ENCODE measurements at places on chromosomes 16 and 17.
A peak's percentile ranks its signal among the peaks of the same experiment; 100 is the strongest.

DNA sequence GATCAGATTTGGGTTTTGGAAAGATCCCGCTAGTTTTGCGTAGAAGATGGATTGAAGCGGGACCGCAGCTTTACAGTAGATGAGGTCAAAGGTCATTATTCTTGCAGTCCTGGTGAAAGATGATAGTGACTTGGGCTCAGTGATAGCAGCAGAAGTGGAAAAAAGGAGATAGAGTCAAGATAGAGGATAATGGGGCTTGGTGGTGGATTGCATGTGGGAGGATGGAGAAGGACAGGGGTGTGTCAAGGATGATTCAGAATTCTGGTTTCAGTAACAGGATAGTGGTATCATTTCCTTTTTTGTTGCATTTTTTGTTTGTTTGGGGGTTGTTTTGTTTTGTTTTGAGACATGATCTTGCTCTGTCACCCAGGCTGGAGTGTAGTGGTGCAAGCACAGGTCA is 28.7 kb downstream of the CHD9NB start:
- no peak for DNase-seq

- DNase-seq = no peak
These were observed 7.0 kb upstream of the SPATA20 start for GRCh38 chr17:50539762-50540559.

DNA sequence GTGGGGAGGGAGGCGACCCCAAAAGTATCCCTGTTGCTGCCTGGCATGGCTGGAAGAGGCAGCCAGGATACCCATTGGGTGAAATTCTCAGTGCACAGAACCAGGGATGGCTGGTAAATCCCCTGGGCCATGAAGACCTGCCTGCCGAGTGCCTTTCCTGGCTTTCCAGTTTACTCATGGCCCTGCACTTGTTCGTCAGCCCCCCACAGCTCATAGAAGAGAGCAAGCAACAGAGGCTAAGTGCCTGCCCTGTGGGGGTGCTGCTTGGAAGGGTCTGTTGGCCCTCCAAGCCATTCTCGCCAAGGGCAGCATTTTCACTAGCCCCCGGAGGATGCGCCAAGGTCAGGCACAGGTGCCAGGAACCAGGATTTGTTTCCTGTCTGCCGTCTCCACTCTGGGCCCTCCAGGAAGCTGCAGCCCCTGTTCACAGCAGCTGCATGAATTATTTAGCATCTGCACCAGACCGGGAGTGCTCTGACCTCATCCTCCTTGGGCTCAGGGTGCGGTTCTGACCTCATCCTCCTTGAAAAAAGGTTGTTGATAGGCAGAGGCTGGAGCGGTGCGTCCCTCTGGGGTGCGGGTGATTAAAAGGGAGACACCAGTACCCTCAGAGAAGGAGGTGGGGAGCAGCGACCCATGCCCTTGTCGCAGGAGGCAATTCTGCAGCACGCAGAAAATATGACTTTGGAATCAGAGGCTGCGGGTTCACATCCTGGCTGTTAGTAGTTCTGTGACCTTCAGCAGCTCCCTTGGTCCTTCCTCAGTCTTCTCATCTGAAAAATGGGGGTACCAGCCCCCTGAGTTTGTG is 14.2 kb upstream of the CD300A start:
- DNase-seq = no peak

DNA sequence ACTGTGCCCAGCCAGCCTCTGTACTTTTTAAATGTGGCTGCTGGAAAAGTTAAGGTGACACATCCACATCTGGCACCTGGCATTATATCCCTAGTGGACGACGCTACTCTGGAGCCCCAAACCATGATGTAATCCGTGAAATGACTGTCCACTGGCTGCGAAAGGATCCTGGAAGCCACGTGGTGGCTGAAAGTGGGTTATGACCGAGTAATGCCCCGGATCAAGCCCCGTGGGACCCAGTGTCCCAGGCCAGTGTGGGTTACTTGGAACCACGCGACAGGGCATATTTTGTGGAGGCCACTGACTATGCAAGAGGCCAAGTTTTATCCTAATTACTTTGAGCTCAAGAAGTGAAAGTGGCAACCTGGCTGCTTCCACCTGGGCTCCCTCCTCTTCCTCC is 79.6 kb downstream of the PGS1 start:
- no peak for DNase-seq

- DNase-seq = no peak
These were observed 792.0 kb downstream of the KCNJ2 start for GRCh38 chr17:70961341-70961740.

GRCh38 chr17:56291226-56291805 is 138.0 kb downstream of the ANKFN1 start:
- DNase-seq = no peak

DNA sequence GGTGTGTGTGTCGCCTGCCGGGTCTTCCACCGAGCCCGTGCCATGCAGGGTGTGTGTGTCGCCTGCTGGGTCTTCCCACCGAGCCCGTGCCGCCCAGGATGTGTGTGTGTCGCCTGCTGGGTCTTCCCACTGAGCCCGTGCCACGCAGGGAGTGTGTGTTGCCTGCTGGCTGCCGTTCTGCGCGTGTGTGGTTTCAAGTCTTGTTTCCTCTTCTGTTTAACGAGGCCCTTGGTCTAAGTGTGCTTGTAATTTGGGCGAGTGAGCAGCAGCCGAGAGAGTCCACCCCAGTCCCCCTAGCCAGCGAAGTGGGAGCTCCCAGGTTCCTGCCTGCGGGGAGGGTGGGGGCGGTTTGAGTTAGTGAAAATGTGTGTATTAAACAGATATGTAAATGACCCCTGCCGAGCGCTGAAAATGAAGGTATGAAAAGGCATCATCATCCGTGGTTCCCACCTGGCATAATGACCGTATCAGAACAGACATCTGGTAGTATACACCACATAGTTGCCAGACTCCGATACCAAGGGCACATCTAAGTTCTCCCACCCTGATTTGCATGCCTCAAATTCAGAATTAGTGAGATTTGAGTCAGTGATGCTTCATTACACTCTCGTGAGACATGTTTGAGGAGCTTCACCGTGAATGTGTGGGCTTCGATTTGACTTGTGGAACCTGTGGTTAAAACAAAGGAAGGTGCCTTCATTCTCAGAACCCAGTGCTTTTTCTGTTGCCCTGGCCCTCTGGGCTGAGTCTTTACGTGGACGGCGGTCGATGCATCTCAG is 114.5 kb upstream of the CHMP6 start:
- DNase-seq = peak; percentile 9

DNA sequence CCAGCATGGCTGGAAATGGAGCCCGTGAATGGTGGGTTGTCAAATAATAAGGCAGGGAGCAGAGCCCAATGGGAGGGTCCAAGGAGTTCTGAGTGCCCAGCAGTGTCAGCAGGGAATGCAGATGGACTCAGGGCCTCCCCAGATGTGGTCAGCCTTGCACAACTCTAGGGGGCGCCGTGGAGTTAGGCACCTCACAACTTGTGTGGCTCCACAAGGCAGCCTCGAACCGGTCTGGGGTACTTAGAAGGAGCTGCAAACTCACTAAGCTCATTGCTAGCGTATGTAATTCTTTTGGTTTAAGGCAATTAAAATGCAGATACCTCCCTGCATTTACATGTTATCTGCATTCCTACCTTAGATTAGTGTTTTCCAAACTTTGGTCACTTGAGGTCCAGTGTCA is 18.1 kb downstream of the IRF8 start:
- no peak for DNase-seq

DNA sequence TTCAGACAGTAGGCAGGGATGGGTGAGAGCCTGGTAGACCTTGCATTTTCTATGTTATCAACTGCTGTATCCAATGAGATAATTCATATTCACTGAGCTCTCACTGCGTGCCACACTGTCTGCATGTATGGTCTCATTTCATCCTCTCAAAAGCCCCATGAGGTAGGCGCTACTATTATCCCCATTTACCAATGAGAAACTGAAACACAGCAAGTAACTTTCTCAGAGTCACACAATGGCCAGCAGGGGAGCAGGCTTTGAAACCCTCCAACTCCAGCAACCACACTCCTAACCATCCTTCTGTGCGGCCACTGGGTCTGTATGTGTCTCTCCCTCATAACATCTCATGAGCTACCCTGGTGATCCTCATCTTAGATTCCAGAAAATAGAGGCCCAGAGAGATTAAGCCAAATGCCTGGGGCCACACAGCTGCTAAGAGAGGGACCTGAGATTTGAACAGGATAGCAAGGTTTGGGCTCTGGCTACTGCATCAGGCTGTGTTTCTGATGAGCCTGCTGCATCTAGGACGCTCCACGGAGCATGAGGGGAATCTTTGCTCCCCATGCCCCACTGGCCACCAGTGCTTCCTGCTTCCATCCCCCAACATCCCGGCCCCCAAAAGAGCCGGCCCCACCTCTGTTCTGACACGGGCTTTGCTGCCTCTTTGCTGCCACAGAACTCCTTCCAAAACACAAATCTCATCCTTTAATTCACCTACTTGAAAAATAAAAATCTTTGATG is 3.2 kb downstream of the CCR7 start:
- no peak for DNase-seq

- DNase-seq = no peak
These were observed 754 bp upstream of the NOXO1 start for GRCh38 chr16:1982013-1982433.

DNA sequence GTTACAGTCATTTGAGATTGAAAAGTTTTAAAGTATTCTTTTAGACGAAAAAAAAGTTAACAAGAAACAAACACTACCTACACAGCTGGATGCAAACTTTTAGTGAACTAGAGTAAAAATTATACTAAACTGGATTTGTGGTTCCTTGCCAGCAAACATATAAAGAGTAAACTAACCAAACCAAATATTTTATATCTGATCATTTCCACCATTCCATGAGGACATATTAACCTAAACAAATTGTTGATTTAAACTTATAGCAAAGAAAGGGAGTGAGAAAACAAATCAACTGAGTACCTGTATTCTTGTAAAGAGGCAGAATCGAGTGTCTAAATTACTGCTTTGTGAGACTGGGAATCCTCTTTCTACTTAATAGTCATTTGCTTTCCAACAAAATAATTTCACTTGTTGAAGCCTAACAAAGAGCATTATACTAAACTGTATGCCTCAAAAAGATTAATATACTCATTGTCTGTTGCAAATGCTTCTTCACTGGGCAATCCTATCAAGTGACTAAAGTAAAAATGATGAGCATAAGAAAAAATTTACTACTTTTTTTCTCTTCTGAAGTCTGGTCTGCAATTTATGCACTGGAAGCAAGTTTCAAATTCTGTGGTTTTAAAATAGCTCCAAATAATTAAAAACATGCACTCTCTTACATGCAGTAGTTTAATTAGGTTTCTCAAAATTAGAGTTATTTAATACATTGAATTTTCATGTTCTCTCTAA is 37.5 kb downstream of the AKAP10 start:
- no peak for DNase-seq

- DNase-seq = no peak
These were observed 40.1 kb upstream of the RBBP6 start for GRCh38 chr16:24499193-24499814.

DNA sequence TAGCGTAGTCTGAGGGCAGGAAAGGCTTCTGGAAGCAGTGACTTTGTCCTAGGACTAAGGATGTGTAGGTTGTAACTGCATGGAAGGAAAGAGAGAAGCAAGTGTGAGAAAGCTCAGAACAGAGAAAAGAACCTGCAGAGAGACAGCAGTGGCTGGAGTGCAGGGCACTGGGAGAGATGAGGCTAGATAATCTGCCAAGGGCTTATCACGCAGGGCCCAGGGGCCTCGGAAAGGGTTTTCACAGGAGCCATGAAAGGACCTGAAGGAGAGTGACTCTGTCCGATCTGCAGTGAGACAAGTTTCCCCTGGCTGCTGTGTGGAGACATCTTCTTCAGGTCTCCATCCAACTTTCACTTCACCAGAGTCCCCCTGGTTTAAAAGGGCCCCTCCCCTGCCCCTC is 7.1 kb upstream of the SRCAP start:
- DNase-seq = no peak

GRCh38 chr16:66318505-66318904 is 48.0 kb upstream of the CDH5 start:
- DNase-seq = no peak

GRCh38 chr16:73845238-73846006 is 451.2 kb upstream of the PSMD7 start:
- no peak for DNase-seq

- peak; percentile 8 for DNase-seq
These were observed 19.3 kb downstream of the ARL2BP start for GRCh38 chr16:57264381-57264780.

DNA sequence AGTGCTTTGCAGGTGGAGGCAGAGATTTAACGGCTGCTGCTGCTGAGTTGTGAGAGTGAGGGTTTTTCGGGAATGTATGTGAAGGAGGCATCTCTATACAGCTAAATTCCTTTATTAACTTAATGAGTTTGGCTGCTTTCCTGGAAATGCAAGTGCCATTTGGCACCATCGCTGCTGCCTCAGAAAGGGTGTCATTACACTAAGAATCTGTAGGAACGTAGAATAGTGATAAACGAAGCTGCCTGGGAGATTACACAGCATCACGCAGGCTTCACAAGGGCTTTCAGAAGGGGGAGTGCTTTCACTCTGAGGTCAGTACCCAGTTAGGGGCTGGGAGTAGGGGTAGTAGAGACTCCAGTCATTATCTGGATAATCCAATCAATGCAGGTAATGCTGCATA is 14.1 kb upstream of the NLRP1 start:
- DNase-seq = no peak

- no peak for DNase-seq
These were observed 5.2 kb downstream of the SNX20 start for GRCh38 chr16:50675686-50676610.

DNA sequence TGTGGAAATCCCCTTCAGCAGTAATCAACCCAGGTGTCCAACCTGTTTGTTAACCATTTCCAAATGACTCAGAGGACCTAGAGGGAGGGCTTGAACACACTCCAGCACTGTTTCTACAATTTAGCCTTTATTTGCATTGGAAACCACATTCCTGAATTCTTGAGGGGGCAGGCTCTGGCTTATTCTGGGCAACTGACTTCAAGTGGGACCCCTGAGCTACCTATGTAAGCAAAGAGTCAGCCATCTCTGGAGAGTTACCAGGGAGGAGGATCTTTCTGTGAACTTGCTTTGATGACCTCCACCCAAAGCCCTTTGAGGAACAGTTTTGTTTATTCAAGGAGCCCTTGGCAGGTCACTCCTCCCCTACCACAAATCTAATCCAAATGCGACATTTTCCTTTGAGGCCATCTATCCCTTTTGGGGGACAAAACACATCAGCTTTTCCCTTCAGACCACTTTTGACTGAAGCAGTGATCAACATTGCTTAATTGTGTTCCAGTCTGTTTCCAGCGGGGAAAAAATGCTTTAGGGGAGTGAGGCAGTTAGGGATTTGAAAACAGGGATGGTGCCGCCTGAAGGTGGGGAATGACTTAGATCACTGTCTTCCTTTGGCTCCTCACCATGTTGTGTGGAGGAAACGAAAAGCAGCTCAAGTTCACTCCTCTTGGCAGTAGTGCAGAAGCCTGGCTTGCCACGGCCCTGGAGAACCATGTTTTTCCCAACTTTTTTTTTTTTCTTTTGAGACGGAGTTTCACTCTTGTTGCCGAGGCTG is 46.2 kb downstream of the TUBD1 start:
- no peak for DNase-seq
